ENCODE measurements at places on chromosomes 3 and 15.

DNA sequence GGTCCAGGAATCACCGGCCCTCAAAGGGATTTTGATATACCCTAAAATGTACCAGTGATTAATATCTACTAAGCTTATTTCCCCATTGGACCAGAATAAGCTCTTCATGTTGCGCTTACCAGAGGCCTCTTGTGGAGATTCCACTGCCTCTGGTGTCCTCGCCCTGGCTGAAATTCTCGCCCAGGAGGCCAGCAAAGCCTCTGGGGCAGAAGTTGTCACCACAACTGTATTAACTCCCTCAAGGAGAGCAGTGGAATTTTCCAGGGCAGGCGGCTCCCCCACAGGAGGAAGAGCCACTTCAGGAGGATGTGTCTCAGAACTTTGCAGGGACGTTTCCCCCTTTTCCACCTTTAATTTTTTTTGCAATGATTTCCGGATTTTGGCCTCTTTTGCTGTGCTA is 6.9 kb downstream of the DPPA4 start:
- DNase-seq, result no peak

DNA sequence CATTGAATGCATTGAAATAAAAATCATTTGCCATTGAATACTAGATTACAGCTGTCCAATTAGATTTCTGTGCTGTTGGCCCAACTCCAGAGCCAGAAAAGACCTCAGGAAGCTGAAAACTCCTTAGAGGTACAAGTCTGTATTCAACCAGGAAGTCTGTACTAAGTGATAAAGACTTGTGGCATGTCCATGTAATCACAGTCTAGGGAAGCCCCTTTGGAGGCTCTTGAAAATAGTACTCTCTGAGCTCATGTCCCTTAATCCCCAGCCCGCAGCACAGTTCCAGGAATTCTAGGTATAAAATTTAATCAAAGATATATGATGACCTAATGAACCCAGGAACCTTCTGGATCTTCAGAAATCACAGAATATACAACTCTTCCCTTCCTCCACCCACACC is 279.4 kb downstream of the RSL24D1 start:
- DNase-seq, result no peak

DNA sequence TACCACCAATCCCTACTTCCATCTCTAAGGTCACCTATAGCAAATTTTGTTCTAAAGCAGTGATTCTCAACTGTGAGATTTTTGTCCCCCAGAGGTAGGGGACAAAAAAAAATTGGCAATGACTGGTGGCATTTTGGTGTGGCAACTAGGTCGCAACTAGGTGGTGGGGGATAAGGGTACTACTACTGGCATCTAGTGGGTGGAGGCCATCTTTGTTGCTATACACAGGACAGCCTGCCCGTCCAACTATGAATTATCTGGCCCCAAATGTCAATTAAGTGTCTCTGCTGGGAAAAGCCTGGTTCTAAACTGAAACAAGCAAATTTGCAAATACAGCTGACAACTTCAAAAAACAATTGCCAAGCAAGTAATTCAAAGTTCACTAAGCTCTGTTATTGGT is 1.4 kb downstream of the MTMR10 start:
- DNase-seq, result peak; percentile 25

- DNase-seq, result no peak
These were observed 3.1 kb upstream of the MAN2C1 start for GRCh38 chr15:75371486-75371885.

GRCh38 chr15:83695901-83696425 is 42.0 kb downstream of the ADAMTSL3 start:
- DNase-seq, result no peak

DNA sequence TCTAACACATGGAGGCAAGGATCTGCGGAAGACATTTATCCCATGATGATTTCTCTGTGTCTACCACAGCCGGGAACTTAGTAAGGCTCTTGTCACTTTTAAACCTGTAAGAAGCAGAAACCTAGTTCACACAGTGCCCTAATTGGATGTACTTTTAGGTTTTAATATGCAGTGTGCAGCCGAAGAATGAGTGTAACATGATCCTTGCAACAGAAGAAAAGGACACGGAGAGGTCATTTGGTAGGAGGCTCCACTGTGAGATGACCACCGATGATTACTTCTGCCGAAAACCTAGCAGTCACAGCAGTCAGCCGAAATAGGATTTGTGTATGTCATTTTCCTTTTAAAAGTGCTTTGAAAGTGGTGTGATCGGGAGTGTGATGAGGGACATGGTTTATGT is 6.8 kb downstream of the CACNA1D start:
- DNase-seq, result no peak

GRCh38 chr3:120177151-120177550 is 82.9 kb upstream of the GSK3B start:
- DNase-seq, result peak; percentile 97

DNA sequence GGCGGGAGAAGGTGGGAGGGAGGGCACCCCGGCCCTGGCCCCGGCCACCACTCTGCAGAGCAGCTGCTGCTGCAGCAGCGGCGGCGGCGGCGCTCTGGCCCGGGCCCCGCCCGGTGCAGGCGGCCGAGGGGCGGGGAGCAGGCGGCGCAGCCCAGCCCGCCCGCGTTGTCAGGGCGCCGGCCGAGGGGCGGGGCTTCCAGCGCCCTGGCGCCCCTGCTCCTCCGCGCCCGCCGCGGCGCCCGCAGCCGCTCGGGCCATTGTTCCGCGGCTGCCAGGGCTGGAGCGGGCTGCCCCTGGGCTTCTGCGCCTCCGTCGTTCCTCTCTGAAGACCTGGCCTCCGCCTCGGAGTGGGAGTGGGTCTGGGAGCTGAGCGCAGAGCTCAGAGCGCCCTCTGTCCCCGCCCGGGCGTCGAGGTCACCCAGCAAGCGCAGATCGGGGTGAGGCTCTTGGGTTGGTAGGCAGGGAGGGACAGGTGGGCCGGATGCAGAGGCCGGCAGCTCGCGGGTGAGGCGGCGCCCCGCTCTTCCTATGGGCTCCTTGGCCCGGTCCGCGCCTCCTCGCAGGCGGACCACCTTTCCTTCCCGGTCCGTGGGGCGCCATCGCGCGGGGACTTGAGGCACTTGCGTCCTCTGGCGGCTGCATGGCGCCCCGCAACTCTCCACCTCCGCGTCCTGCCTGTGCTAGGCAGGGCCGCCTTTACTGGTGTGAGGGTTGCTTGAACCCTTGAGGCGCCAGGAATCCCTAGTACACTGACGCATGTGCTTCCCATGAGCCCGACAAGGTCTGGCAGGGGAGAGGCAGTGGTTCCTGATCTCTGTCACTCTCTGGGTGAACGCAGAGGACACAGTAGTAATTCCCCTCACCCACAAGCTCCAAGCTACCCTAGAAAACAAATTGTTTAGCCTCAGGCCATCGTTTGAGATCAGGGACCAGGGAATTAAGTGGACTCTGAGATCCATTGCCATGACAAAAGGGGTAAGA is at the start of gene LPCAT4:
LPCAT4 (minus strand) TSS at position 96 of the 981 bp plus-strand sequence. CDS start 96 bp downstream, outside the sequence.
- DNase-seq, result peak; percentile 87

- DNase-seq, result no peak
These were observed 100.6 kb downstream of the OXNAD1 start for GRCh38 chr3:16365491-16366128.

GRCh38 chr15:97941572-97941971 is 18.9 kb upstream of the ARRDC4 start:
- no peak for DNase-seq

DNA sequence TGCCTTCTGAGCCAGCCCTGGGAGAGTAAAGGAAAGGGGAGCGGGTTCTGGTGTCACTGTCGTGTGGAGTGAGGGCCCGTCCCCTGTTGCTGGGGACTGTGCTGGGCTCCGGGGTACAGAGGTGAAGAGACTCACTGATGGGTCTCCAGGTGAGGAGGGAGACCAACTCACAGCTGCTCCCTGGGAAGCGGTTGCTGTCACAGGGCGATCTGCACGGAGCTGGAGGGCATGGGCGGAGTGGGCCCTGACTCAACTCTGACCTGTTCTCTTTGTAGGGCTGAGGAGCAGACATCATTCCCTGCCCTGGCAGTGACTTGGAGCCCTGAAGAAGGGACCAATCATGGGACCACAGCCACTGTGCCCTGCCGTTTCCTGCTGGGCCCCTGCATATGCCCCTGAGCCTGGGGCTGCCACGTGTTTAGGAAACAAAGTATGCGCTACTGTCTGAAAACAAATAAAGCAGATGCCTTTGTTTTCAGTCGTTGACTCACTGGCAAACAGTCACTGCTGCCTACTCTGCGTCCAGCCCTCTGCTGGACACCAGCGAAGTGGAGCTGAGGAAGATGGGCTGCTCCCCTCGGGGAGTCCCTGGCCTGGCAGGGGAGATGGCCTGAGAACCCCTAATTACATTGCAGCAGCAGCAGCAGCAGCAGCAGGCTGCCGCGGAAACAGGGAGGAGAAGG is 22.9 kb upstream of the PLXNA1 start:
- peak; percentile 67 for DNase-seq

DNA sequence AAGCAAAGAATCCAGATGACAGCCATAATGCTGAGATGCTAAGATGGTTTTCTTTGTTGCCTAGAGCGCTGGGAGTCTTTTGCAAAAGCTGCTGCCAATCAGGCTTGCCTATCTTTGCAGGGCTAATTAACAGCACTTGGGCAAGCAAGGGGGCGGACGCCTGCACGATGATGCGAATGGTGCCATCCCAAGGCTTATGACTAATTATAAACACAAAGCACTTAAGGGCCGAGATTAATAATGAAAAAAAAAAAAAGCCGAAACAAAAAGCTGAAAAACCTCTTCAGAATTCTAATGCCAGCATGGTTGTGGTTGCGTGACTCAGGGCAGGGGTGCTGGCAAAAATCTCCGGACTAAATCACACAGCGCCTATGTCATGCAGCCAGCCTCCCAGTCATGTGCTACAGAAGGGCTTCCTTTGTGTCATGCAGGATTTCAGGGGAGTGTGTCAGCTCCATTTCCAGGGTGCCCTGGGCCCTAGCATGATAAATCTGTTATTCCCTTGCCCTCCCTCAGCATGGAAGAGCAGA is 185.0 kb upstream of the ANKRD28 start:
- DNase-seq, result peak; percentile 99

DNA sequence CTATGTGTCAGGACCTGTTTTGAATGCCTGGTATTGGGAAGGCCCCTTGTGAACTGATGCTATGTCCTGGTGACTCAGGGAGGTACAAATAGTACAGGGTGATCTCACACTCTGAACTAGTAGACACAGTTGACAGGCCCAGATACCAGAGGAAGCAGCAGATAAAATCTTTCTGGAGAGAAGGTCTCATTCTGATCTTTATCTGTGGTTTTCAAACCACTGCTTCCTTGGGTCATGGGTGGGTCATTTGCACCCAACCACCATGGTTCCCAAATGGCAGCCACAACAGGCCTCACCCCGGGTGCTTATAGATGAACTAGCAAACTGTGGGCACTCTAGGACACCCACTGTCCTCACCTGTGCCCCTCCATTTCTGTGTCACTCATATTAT is 43.4 kb downstream of the PXYLP1 start:
- DNase-seq, result peak; percentile 90
